Osteocyte (in vitro differentiated cells): ENCODE measurements at places on chromosomes 11 and 22. TPM values are rescaled to one million over a fixed set of nuclear protein-coding genes. Genes with fewer than 3 reads are reported as not detected.

DNA sequence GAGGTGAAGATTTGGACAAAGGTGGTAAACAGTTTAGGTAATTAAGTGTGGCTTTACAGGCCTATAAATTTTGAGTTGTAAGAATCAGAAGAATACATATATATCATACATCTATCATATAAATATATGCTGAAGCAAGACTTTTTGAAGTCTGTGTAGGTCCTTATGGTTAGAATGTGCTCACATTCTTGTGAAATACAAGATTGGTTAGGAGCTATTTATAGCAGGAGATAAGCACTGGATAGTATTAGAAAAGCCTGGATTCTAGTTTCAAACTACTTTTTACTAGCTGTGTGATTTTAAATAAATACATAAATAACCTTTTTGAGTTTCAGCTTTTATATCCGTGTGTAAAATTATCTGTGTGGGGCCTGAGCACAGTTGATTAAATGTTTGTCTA is 42.3 kb downstream of the ANKRD42 start:
- no peak for DNase-seq

- no peak for DNase-seq
These were observed at the start of gene PLAAT5 for GRCh38 chr11:63490551-63491239. TSS of gene PLAAT5 (minus strand) at chr11:63491167. CDS start at chr11:63491034, 133 bp downstream.

Gene INCENP
- total RNA-seq, result 26.2 and 27.7 TPM in 2 replicates

DNA sequence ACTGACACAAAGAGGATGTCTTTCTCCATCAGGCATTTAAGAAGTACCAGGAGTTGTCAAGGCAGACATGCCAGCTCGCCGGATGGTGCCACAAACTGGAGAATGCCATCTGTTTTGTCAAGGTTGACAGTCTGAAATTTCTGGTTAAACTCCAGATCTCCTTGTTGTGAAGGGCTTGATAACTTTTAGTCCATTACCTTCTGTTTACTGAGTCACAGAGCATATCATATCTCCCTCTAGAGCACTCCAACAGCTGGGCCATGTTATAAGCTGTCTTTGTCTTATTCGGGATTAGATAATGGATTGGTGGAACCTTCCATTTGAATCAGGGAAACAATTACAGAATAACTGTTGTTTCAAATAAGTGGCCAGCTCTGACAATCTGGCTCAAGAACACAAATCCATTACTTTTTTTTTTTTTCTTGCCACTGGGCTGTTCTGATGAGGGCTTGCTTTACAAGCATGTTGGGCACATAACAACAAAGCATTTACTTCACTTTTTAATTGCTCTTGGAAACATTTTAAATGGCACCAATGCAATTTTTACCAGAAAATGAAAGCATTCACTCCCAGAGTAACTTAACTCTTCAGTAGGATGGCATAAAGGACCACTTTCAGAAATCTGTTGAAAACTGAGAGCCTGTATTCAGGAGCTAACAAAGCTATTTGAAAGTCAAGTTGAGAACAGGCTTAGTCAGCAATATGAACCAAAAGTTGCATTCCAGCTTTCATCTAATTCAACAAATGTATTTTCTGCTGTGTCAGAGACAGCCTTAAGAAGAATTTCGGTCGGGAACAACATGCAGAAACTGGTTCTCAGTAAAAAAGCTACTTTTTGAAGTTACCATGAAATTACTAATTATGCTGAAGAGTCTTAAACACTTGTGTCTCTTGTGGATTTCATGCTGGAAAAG is 227.6 kb upstream of the PITPNB start:
- DNase-seq, result no peak

Gene SLC22A8
- not detected in 2 replicates for total RNA-seq

Gene TRIM44
- total RNA-seq, result 73.5 and 79.9 TPM in 2 replicates

DNA sequence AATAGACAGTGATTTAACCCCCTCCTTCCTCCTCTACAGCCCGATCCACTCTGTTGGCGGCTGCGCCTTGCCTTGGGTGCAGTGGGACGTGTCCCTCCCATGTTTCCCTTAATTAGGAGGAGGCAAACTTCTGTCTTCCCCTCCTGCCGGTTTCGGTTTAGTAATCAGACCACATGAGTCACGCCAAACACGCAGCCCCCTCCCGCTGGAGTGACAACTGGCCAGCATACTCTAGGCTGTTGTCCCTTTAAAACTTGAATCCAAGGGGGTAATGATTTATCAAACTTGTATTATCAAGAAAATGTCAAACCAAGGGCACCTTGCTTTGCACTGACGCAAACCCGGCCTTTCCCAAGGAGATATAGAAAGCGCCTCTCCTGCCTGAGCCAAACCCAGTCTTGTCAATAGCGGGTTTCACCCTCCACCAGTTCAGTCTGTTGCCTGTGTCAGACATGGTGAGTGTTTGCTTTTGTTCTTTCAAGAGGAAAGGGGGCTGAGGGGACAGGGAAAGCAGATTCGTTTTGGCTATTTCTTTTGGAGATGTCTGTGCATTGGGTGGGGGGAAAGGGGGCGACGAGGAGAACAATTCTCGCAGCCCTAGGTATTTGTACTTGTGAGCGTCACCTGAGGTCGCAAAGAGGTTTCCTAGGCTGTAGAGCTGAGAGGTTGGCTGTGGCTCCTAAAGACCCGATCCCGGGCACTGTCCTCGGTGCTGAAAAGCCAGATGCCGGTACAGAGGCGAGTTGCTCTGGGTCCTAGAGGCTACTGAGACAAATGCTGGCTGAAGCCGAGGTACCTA is at the start of gene SLC6A5:
SLC6A5 (plus strand) TSS at position 388 of the 799 bp plus-strand sequence; CDS start at position 453, 65 bp downstream.
- no peak for DNase-seq

DNA sequence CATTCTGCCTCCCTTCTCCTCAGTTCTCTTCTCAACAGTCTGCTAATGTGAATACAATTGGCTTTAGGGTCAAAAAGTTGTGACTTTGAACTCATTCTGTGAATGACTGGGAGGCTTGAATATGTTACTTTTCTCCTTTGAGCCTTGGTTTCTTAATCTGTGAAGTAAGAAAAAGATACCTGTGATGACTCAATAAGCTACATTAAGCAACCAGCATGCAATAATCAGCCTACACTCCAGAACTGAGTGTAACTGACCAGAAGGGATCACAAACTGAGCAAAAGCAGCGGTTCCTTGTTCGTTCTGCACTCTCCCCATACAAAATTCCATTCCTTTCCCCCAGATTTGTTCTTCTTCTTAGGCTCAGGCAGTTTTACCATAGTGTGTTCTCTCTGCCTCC is 23.4 kb downstream of the ZNF202 start:
- no peak for DNase-seq
